Thymus (tissue), 14 donors: ENCODE measurements at places on chromosomes 6 and 20.
A peak's percentile ranks its signal among the peaks of the same experiment; 100 is the strongest.

- no peak for DNase-seq
Observed at GRCh38 chr20:36832791-36833190, 43.1 kb upstream of the TLDC2 start.

GRCh38 chr20:36435592-36436541 lies 105.5 kb upstream of the MYL9 start:
- no peak for DNase-seq

- no peak for DNase-seq
Observed at GRCh38 chr20:3074812-3075211, 3.4 kb downstream of the OXT start.

DNA sequence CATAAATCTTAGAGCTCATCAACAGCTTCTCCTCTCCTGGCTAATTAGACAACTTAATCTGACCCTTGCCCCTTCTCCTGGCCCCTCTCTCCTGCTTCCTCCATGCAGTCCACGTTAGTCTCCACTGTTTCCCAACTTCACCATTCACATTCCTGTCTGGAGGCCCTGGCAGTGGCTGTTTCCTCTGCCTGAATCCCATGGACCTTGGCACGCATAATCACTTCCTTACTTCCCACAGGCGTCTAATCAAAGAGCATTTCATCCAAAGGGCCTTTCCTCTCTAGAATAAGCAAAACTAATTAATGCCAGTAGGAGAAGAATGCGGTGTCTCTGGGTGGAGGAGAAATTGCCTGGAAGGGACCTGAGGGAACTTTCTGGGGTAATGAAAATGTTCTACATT lies 16.4 kb upstream of the XRN2 start:
- no peak for DNase-seq

GRCh38 chr20:63627751-63628245 lies 897 bp upstream of the GMEB2 start:
- no peak for DNase-seq

DNA sequence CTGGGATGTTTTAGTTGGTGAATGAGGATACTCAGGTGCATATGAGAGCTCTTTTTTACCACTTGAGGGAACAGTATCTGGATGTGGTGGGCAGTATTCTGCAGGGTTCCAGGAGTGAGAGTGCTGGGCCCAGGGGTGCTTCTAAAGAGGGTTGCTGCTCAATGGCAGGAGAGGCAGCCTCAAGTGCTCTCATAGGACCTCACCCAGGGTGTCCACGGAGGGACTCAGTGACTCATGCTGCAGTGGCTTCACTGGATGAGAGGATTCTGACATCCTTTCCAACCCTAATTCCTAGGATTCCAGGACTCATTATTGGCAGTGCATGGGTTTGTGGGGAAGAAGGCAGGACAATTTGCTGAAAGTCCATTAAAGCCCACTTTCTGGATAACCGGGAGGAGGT lies 176.6 kb upstream of the FERMT1 start:
- no peak for DNase-seq

DNA sequence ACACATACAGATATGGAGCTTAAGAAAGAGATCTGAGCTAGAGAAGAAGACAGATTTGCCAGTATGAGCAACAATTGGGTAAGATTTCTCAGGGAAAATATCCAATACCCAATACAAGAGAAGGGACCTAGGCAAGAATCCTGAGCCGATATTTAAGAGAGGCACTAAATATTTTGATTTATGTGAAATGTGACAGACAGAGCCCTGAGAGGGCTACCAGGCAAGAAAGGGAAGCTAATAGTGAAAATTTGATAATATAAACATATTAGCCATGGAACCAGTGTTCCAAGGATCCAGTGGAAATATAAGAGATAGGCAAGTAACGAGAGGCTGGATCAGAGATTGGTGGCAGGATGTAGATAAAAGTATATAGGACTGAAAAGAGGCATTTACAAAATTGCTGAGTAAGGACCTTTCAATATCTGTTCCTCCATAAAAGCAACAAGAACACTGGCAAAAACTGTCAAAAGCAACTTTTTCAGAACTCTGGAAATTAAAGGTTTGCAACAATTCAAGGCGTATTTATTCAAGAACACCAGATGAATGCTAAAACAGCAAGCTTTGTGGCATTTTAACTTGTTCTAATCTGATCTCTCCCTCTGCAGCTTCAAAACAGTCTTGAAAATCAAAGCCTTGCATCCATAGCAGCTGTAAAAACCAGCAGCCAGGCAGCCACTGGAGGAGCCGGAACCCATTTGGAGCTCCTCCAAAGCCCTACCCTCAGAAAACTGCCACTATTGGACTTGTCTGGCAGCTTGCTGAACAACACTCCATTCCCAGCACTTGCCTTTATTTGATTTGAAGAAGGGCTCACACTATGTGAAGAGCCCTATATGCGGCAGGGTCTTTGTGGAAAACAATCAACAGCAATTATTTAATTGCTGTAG lies 58.8 kb downstream of the REV3L start:
- peak; percentile 56 for DNase-seq

- no peak for DNase-seq
Observed at GRCh38 chr6:38262609-38263008, 377.1 kb downstream of the BTBD9 start.
